ENCODE measurements at places on chromosomes 2 and 18.

DNA sequence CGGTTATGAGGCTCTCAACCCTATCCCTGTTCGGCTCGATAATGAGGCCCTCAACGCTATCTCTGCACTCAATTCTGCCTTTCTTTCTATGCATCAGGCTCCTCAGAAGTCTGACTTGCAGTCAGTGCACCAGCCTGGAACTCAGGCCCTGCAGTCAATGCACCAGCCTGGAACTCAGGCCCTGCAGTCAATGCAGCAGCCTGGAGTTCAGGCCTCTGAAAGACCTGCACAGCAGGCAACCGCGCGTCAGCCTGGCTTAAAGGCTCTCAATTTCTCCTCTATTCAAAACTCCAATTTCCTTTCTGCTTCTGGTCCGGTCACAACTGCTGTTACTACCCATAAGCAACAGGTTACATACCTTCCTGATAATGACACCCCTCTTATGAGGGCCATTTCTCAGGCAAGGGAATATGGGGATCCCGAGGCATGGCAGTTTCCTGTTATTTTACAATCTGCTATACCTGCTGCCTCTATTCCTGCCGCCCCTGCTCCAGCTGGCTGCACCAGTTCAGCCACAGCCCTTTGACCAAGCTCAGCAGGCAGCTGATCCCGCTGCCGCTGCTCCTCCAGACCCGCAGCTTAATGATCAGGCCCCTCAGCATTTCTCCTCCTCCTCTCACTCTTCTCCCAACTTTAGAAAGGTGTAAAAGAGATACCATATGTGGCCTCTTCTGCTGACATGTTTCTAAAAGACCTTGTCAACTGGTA, 933.6 kb upstream of the FANCL start:
- no peak for DNase-seq

DNA sequence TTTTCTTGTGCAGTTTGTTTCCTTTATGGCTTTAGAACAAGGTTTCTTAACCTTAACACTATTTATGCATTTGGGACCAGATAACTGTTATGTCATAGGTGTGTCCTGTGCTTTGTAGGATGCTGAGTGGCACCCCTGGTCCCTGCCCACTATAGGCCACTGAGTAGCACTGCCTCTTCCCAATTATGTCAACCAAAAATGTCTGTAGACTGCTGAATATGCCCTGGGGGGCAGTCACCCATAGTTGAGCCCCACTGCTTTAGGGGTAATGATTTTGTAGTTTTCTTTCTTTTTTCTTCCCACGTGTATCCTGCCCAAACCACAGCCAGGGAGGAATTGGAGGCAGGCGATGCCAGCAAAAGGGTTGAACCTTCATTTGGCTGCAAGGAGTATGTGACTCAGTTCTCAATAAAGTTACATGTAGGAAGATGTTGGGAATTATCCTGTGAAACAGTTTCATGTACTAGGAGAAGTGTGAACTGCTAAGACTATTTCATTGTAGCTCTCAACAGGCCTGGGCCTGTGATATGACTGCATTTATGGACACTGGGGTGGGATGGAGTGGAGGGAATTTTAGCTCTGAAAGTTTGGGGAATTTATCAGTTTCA, 65.7 kb downstream of the FMNL2 start:
- DNase-seq: no peak

- DNase-seq: no peak
These were observed 6.5 kb upstream of the KLHL29 start for GRCh38 chr2:23378496-23378895.

DNA sequence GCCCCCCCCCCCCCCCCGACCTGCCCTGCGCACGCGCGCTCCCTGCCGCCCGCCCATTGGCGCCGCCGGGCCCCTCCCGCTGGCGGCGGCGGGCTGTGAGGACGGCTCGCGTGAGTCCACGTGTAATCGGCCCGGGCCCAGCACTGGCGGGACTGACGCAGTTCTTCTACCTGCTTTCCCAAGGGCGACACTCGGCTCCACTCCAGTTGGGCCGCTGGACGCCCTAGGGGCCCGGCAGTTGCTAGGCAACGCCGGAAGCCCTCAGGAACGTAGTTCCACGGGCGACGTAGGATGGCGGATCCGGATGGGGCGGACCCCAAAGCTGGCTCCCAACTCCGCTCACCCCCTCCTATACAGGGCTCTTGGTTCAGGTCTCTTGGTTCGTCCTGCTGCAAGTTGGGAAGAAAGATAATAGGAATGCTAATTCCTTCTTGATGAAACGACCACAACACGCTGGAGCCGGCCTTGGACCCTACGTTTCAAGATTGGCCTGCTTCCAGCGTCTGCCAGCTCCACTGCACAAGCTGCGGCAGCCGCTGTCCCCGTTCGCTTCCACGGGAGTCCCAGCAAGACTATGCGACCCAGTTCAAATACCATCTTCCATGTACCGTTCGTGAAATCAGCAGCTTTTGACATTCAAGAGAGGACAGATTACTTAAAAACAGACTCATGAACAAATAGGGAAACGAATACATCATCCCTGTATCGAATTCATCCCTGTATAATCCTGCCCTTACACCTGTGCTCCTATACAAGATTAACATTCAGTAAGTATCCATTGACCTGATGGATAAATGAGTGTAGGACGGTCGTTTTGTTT, 415 bp upstream of the MCFD2 start:
- peak; percentile 73 for DNase-seq

DNA sequence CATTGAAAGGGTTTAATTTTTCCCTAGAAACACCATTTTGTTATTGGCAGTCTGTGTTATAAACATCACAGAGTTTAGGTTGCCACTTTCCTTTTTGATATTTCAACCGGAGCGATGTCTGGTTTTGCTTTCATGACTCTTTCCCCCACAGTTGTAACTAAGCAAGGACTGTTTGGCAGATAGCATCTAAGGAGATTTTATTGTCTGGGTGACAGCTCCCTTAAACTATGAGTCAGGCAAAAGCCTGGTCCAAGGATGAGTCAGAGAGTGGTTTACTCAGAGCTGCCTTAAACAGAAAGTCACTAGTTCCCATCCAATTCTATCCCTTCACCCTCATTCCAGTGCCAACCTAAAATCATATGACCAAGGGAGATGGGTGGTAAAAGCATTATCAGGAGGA, 341.6 kb upstream of the VWC2L start:
- DNase-seq: no peak

DNA sequence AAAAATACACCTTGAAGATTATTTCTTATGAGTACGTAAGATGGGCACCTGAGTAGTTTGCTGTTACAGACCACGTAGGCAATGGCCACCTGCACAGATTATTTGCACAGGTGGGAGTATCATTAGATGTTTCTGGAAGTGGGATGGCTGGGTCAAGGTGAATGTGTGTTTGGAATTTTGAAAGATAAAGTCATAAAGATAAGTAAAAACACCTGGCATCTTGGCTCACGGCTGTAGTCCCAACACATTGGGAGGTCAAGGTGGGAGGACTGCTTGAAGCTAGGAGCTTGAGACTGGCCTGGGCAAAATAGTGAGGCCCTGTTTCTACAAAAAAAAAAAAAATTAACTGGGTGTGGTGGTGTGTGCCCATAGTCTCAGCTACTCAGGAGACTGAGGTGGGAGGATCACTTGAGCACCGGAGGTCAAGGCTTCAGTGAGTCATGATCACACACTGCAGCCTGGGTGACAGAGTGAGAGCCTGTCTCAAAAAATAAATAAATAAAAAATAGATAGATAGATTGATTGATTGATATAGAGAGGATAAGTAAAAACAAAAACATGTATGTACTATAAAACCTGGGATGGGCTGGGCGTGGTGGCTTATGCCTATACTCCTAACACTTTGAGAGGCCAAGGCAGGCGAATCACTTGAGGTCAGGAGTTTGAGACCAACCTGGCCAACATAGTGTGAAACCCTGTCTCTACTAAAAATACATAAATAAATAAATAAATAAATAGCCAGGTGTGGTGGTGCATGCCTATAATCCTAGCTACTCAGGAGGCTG, 30.4 kb downstream of the ODC1 start:
- no peak for DNase-seq

DNA sequence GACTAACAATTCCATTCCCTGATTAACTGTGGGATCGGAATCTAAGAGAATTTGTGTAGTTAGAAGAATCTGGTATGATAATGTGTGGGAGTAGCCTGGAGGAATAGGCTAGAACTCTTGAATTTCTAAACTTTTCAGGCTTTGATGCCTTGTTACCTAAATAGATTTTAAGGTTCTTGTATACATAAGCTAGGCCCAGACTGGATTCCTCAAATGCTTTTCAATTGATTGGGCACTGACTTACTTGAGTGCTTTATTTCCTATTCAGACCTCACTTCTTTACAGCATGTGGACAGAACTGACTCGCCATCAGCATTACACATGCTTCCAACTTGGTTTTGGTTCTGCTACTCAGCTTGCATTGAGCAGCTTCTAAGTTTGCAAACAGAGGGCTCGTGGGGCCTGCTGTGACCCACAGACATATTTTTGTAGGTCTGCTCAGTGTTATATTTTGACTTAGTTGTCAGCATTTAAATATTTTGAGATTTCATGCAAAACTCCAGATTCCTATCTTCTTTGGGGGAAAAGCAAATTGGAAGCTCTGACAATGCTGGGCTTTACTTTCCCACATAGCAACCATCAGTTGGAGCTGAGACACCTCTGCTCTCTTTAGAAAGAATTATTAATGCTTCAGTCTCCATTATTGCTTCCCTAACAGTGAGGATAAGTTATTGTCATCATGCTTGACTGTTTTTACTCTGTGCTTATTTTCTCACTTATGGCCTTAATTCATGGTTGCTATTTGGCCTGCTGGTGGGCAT, 5.7 kb downstream of the PARD3B start:
- DNase-seq: no peak
